ENCODE measurements at places on chromosomes 3 and 15.
A peak's percentile ranks its signal among the peaks of the same experiment; 100 is the strongest.

DNA sequence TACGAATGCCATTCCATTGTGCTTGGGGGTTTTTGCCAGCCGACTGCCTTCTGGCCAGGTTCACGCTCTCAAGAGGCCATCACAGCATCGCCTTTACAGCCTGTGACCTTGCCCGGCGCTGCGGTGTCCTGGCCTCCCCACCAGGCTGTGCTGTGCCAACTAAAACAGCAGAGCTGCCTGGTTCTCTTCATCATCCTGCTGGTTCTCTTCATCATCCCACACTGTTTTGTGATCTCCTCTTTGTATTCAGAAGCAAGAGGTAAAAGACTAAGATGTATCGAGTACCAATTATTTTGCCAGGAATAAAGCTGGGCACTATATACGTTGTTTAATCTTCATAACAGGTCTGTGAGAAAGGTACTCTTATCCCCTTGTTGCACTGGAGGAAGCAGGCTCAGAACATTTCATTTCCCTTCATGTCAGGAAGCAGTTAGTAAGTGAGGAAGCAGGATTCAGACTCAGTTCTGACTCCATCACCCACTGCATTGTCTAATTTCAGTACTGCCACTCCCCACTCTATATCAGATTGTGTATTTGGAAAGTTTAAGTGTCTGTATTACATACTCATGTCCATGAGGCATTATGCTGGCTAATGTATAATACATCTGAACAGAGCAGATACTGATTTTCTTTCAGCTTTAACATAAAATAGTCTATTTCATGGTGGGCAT is 92.7 kb downstream of the LRRC28 start:
- no peak overlapping the region for H3K4me3 ChIP-seq
- DNase-seq, result peak; percentile 15
- no peaks in the 10 kb centered on the region for H3K36me3 ChIP-seq
- no peaks in the 10 kb centered on the region for H3K4me1 ChIP-seq

DNA sequence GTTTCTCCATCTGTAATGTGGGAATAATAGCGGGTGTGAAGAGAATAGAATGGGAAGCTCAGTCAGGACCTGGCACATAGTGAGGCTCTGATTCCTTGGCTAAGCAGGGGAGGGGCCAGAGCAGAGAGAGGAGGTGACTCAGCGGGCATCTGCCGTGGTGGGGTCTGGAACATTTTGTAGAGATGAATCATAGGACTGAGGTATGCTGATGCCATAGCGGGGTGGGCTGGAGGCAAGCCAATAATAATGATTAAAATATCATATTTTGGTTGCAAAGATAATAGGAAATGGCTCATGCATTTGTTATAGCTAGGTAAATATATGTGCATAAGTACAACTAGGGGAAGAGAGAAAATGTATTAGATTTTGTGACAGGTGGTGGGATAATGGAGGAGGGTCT is 11.2 kb downstream of the TGM4 start:
- no peak for DNase-seq
- no peak overlapping the region for H3K4me3 ChIP-seq
- no peaks in the 10 kb centered on the region for H3K4me1 ChIP-seq

DNA sequence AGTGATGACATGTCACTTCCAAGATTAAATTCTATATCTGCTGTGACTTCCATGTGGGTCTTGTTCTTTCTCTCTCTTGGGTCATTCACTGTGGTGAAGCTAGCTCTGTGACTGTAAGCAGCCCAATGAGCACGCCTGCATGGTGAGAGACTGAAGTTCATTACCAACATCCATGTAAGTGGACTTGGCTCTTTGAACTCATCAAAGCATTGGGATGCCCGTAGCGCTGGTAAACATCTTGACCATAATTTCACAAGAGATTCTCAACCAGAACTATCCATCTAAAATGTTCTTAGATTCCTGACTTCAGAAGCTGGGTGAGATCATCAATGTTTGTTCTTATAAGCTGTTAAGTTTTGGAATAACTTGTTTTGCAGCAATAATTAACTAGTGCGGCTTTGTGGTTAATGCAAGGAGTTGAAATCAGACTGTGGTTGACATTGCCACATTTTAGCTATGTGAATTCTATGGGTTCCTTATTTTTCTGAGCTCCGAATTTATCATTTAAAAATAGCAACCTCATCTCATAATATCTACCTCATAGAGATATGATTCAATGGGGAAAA is 31.6 kb upstream of the LRRC3B start:
- no peak for DNase-seq
- no peaks in the 10 kb centered on the region for H3K36me3 ChIP-seq
- no peaks in the 10 kb centered on the region for H3K4me1 ChIP-seq
- H3K4me3 ChIP-seq, result no peak overlapping the region
- no peaks in the 10 kb centered on the region for H3K27me3 ChIP-seq

DNA sequence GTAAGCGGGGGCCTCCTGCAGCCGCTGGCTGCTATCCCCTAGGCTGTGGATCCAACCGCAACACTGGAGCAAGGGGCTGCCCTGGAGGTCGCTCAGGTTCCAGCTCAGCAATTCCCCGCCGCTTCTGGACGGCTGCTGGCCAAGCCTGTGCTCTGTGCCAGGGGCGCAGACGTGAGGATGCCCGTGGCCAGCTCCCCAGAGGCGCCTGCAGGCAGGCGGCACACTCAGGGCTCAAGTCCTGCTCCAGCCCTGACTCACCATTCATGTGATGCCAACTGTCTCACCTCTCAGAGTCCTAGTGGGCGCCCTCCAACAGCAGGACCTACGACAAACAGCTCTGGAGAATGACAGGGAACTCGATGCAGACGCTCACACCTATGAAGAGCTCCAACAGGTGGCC is 31.6 kb downstream of the KLHL25 start:
- no peaks in the 10 kb centered on the region for H3K27me3 ChIP-seq
- DNase-seq, result no peak
- no peak overlapping the region for H3K4me3 ChIP-seq
- no peaks in the 10 kb centered on the region for H3K4me1 ChIP-seq

DNA sequence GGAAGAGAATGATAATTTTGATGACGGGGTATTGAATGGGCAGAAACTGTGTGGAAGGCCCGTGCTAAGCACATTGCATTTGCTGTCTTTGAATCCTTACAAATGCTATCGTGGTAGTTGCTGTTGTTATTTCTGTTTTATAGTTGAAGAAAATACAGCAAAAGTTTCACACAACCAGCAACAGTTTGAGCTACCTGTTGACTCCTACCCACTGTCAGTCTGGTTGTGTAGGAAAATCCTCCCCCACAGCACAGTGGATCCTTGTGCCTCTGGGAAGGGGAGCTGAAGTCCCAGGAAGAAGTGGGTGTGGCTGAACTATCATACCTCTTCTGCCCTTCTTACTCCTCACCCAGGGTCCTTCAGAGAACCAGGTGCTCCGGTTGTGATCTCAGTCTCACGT is 29.4 kb downstream of the MRAS start:
- H3K36me3 ChIP-seq, result no peaks in the 10 kb centered on the region
- H3K4me3 ChIP-seq, result no peak overlapping the region
- no peak for DNase-seq
- peaks cover 19% of the 10 kb centered on the region for H3K4me1 ChIP-seq
- H3K27ac ChIP-seq, result no peak overlapping the region

DNA sequence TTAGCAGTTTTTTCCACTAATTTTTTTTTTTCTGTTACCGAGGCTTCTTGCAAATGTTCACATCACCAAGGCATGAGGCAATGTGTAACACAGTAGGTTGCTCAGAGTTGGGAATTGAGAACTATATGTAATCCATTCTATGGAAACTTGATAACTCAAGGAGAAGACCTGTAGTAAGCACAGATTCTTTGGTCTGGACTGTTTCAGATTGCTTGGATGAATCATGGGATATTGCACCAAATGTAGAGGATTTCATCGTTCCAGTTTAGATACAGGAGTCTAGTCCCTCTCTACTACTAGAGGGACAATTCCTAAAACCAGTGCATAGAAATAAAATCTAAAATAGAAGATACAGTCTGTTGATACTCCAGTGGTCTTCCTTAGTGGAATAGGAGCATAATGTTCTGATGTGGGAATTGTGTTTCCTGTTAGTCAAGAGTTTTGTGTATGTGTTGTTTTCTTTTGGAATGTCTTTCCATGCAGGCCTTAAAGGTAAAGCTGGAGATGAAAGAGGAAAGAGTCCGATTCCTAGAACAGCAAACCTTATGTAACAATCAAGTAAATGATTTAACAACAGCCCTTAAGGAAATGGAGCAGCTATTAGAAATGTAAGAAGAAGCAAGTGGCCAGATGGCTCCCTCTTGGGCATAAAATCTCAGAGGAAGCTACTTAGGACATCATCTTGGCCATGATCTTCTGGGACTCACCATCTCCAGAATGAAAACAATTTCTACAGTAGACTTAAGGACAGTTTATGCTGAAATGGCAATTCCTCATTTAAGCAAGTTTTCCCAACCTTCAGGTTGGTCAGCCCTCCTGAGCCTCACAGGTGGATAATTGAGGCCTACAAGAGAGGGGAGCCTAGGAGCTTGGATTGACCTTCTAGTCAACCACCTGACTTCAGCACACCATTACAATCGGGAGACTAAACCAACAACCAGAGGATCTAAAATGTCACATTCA is 10.7 kb downstream of the KNSTRN start:
- H3K36me3 ChIP-seq, result peaks cover 7% of the 10 kb centered on the region
- H3K4me3 ChIP-seq, result no peak overlapping the region
- no peak overlapping the region for H3K27ac ChIP-seq
- H3K27me3 ChIP-seq, result no peaks in the 10 kb centered on the region
- H3K4me1 ChIP-seq, result no peaks in the 10 kb centered on the region

GRCh38 chr3:29083676-29084075 is 197.2 kb upstream of the RBMS3 start:
- no peak for DNase-seq
- H3K27me3 ChIP-seq, result no peaks in the 10 kb centered on the region
- H3K36me3 ChIP-seq, result no peaks in the 10 kb centered on the region
- no peaks in the 10 kb centered on the region for H3K4me1 ChIP-seq

DNA sequence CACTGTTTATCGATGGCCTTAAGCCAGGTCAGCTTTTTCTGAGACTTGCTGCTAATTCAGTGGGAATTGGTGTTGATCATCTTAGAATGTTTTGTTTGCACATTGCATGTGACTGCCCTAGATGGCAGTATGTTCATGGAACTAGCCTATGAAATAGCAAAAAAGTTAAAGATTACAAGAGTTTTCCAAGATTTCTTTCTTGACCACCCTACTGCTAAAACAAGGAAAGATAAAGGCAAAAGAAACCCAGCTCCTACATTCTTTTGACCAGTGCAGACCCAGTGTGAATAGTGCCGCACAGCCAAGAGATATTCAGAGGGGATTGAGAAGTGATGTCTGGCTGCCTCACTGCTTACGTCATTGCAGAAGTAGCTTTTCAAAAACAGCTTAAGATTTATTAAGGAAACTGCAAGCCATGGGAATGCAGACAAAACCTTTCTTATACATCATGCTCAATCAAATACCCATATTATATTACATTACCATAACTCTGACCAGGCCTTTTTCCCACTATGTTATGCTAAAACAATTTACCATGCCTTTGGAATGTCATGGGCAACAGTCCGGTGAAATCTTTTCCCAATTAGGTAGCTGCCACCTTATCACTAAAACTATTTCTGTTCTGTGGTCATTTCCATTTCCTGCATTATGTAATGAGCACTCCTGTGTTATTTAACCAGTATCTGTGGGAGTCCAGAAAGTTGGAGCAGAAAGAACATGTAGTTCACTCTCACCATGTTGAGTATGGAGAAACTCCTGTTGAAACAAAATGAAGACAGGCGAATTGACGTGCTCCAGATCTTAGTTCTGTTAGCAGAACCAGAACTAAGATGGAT is 6.0 kb downstream of the PHLDB2 start:
- H3K36me3 ChIP-seq, result no peaks in the 10 kb centered on the region
- peak overlapping the region; percentile 92 for H3K27ac ChIP-seq
- H3K4me3 ChIP-seq, result no peak overlapping the region
- no peaks in the 10 kb centered on the region for H3K4me1 ChIP-seq

- H3K4me3 ChIP-seq, result peak overlapping the region; percentile 13
- H3K4me1 ChIP-seq, result no peaks in the 10 kb centered on the region
- DNase-seq, result peak; percentile 79
- H3K36me3 ChIP-seq, result no peaks in the 10 kb centered on the region
These were observed 36.4 kb upstream of the TRIM71 start for GRCh38 chr3:32781211-32781968.

Data from transverse colon (tissue), 4 donors.